Left forelimb (tissue), 1 donor: ENCODE measurements at places on chromosomes 2 and 18.

- DNase-seq = no peak
Observed at GRCh38 chr2:111632661-111633060, 251.3 kb downstream of the ANAPC1 start.

DNA sequence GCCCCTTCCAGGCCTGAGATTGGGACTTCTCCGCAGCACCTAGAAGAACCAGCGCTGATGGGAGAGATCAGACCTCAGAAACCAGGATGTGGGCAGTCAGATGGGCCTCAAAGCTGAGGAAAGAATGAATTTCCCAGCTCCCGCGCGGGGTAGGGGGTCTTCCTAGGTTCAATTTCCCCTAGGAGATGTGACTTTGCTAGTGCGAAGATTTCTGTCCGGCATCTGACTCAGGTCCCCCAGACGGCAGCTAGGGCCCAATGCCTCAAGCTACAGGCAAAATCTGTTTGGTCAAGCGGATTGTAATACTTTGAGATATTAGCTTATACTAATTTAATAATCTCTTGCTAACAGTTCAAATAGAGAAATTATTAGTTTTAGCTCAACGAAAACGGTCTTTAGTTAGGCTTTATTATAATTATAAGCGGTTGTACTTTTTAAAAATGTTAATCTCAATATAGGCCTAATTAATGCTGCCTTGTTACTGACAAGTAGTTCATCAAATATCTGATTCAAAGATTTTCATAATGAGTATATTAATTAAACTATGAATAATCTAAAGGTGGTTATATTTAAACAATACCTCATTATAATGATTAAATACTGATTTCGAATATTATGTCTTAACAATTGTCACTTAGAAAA, 5.8 kb downstream of the DLX1 start:
- DNase-seq = no peak

- DNase-seq = no peak
Observed at GRCh38 chr18:57587098-57587661, 678 bp upstream of the FECH start.

DNA sequence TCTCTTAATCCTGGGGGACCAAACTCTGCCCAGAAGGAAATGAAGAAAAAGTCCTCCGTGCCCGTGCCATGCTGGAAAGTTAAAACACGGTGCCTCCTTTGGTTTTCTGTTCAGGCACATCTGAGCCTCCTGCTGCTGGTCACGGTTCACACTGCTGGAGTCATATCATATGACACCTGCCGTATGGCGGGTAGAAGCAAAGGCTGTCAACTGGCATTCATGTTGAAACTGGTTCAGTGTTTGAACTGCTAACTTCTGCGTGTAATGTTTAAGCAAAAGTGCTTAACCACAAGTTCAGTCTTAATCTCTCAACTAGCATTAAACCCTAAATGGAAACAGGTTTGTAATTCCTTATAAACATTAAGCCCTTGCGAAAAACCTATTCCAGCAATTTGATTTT, 3.1 kb downstream of the STK39 start:
- DNase-seq = no peak

DNA sequence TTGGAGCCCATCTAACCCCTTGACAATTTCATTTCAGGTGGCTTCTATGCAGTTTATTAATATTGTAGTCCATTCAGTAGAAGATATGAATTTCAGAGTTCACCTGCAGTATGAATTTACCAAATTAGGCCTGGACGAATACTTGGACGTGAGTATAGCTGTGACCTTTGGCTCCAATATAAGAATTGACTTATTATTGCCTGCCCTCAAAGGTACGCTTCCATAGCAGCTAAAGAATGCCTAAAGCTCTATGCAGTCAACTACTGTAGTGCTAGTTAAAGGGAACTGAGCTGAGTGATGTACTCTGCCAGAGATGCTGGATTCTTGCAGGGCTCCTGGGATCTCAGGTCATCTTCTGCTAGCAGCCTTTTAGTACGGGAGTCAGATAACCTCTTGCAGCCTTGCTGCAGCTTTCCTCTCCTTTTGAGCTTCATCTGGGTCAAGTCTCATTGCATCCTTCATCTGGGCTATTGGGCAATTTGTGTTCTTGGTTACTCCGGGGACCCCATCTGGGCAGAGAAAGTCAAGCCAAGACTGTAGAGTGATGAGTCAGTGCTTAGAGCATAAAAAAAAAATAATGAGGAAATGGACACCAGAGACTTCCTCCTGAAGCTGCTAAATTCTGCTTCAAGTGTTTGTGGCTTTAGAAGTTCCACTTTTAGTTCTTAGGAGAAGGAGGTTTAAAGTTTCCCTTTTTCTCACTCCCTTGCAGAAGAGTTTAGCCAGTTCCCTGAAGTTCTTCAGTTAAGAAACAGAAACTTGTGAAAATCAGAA, 105.6 kb downstream of the PRPF40A start:
- no peak for DNase-seq
